ENCODE measurements at places on chromosomes 1 and 21.

DNA sequence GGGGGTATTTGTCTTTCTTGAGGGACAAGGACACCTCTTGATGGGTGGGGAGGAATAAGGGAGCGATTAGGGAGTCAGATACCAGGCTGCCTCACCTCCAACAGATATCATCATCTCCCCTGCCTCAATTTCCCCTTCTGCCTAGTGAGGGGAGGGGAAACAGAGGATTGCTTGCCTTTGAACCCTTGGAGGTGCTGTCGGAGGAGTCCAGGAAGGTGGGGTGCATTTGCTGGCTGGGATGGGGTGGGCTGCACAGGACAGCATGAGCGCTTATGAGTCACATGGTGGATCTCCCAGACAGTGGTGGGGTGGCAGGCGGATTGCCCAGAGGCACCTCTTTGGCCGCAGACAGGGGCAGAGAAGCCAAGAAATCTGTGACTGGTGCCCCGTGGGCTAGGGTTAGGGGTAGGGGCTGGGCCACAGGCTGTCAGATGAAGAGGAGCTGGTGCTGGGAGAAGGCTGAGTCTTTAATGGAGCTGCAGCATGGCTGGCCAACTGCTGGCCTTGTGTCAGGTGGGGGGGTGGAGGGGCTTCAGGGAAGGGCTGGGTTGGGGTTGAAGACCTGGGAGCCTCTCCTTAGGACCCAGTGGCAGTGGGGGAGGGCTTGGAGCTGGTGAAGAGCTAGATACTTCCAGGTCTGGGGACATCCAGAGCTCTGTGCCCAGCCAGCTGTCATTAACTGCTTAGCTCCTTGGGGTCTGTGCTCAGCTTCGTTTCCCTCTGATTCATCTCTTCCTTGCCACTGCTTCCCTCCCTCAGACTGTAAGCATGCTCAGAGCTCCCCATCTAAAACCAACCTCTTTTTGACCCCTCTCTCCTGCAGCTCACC is 7.0 kb upstream of the ADORA1 start:
- DNase-seq, result peak; percentile 53

- DNase-seq, result no peak
Measured at GRCh38 chr1:106793651-106794050, 262.8 kb upstream of the PRMT6 start.

- DNase-seq, result no peak
Measured at GRCh38 chr21:40386294-40386911, 460.6 kb downstream of the DSCAM start.

- DNase-seq, result no peak
Measured at GRCh38 chr1:119808491-119808890, 2.8 kb downstream of the REG4 start.

DNA sequence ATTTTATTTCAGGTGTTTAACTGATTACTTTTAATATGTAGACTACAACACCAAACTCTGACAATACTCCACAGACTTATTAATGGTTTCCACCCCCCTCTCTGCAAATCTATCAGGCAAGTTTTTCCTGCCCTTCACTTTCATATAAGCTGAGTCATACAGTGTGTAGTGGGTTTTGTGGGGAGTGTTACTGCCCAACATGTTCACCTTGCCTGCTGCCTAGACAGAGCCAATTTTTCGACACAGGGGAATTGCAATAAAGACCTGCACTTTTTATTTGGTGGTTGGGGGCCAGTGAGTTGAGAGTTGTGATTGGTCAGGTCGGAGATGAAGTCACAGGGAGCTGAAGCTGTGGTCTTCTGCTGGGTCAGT is 119.7 kb downstream of the PPIAL4G start:
- DNase-seq, result no peak

- DNase-seq, result peak; percentile 85
Measured at GRCh38 chr1:27045973-27046558, 33.4 kb upstream of the TENT5B start.

GRCh38 chr1:47532921-47533792 is 95.3 kb downstream of the FOXD2 start:
- DNase-seq, result no peak

GRCh38 chr1:214678386-214678785 is 75.4 kb downstream of the CENPF start:
- DNase-seq, result no peak

- DNase-seq, result no peak
Measured at GRCh38 chr1:235741294-235741693, 91.7 kb upstream of the GNG4 start.

- DNase-seq, result no peak
Measured at GRCh38 chr21:23801292-23801691, 1806.0 kb downstream of the MRPL39 start.

DNA sequence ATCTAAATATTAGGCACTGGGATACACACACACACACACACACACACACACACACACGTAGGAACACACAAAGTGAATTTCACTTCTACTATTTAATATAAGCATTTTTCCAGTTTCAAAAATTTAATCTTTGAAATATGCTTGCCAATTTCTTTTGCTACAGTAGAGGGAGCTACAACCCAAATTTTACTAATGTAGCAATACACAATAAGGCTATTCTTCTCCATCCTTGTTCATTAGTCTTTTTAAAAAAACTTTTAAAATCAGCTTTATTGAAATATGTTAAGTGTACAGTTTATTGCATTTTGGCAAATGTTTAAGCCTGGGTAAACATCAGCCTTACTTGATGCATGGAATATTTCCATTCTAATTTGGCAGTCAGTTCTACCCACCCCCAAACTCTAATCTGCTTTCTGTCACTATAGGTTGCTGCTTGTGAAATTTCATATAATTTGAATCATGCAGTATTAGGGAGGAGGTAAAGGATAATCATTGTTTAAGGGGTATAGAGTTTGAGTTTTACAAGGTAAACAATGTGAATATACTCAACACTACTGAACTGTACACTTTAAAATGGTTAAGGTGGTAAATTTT is 93.0 kb upstream of the TENT5C start:
- DNase-seq, result no peak

DNA sequence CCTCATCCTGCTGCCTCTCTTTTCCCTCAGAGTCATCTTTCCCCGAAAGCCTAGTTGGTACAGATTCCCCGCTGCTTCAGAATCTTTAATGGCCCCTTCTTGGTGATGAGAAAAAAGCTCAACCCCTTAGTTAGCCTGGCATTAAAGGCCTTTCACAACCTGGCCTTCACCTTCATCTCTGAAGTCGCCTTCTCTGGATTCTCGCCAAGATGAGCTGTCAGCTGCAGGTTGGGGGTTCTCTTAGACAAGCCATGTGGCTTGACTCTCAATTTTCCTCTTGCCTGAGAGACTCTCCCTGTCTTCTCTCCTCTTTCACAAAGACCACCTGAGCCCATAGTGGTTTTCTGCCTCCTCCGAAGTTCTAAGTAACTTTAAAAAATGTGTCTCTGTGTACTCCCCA is 15.5 kb upstream of the DISC1 start:
- DNase-seq, result no peak

GRCh38 chr1:19405761-19406487 is 79.4 kb downstream of the CAPZB start:
- no peak for DNase-seq

DNA sequence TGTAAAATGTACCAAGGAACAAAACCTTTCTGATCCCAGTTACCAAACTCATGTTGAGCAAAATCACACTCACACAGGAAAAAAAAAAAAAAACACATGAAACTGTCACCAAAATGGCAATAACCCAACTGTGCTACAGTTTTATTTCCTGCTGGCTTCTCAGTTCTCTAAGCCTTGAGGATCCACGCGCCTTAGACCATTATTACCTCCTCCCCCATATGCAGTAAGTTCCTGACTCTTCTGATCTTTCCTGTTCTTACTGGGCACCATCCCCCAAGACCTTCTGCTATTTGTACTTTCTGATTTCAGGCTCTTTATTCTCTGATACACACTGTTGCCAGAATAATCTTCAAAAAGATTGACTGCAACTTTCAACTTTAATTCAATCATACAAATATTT is 79.6 kb downstream of the SLC45A1 start:
- DNase-seq, result no peak

GRCh38 chr1:204240233-204240632 is 26.4 kb upstream of the GOLT1A start:
- DNase-seq, result no peak

GRCh38 chr1:6460301-6461050 is 5.5 kb downstream of the TNFRSF25 start:
- DNase-seq, result no peak

- peak; percentile 43 for DNase-seq
Measured at GRCh38 chr21:46157396-46157986, 2.1 kb upstream of the FTCD start.

DNA sequence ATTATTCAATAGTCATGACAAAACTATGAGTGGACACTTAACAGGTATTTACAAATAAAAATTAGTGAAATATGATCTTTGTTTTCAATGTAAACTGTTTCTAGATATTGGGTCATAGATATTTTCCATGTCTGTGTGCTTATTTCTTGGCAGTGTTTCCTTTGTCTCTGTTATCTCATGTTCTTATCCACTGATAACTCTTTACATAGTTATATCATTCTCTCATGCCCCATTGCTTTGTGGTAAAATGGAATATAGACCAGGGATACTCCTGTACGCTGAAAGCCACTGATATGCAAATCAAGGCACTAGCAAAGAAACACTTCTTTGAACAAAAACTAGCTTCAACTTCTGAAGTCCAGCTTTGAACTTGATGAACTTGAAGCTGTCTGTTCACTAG is 113.1 kb downstream of the ITSN1 start:
- DNase-seq, result no peak

- DNase-seq, result no peak
Measured at GRCh38 chr1:197021716-197022115, 44.4 kb downstream of the CFHR5 start.

DNA sequence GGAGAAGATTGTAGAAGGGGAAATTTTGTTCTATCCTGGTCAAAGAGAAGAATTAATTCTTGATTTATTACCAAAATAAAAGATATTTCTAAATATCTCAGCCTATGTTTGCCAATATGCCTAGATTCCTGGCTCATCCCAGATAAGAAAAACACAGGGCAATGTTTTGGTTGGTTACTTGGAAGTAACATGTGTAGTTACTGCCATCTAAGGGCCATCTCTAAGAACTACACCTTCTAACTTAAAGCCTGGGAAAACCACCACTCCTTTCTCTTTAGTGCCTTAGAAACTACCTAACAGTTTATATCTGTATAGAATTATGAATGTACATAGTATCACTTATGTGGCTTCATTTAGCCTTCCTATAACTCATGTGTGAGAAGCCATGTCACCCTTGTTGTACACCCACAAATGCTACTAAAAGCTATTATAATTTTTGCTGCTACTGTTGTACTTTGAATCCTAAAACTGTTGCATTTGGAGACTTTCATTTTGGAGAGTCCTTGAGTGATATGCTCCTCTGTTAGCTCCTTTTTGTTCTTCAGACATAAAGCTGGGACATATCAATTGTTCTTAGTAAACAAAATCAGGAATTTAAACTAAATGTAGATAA is 4.5 kb downstream of the AIM2 start:
- DNase-seq, result no peak

DNA sequence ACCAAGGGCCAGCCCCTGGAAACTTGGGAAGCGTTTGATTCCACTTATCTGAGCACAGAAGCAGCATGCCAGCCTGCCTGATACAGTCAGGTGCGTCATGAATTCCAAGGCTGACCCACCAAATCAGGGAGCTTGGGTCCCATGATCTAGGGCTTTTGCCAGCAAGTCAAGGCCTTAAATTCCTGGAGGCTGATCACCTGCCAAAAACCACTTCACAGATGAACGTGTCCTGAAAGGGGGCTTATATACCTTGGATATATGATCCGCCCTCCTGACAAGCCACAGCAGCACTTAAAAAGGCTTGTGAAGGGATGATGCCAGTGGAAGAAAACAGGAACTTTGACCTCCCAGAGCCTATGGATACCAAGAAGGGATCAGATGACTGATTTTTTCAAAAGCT is 24.0 kb upstream of the CLIC6 start:
- DNase-seq, result no peak

- DNase-seq, result no peak
Measured at GRCh38 chr1:232473324-232473723, 156.6 kb downstream of the SIPA1L2 start.

GRCh38 chr1:17281775-17282181 is 26.2 kb upstream of the PADI4 start:
- DNase-seq, result peak; percentile 79

GRCh38 chr1:12556368-12556930 is 61.6 kb downstream of the DHRS3 start:
- no peak for DNase-seq

DNA sequence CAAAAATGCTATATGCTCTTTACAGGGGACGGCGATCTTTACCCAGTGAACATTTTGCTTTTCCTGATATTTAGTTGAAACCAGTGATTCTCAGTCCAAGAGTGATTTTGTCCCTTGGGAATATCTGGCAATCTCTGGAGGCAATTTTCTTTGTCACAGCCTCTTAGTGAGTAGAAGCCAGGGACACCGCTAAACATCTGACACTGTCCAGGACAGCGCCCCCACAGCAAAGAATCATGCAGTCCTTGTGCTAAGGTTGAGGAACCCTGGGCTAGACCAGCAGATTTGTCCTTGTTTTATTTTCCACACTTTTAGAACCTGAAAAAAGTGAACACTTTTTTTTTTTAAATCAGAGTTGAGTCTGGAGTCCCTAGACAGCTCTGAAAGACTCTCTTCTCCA is 13.1 kb downstream of the EVA1C start:
- no peak for DNase-seq

- peak; percentile 61 for DNase-seq
Measured at GRCh38 chr21:45283611-45284455, 3.9 kb downstream of the POFUT2 start.

DNA sequence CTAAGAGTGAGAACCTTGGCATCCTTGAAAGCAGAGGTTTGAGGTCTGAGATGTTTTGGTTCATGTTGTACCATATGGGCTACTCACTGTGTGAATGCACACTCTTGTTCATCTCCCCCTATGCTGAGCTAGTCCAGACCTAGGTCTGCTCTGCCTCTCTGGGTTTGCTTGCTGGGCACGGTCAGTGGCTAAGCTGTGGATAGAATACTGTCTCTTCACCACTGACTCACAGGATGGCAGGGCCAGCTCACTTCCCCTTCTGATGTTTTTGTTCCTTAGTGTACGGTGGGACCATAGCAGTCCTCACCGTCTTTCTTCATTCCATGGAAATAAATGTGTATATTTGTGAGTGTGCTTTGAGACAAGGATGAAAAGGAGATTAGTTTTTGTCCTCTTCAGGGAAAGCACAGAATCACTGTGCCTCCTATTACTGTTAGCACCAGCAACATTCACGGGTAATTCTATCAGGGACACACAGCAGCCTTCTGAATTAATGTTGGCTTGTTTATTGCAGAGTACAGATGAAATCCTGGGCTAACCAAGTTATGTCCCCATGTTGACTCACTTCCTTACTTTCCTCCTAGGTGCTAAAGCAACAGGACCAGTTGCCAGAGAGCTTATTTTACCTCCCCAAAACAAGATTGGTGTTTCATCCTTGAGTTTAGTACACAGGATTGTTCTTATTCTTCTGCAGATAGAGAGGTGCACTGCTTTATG is 56.9 kb upstream of the IVNS1ABP start:
- DNase-seq, result peak; percentile 77

GRCh38 chr1:63698001-63698838 is 75.6 kb upstream of the ROR1 start:
- DNase-seq, result peak; percentile 80

DNA sequence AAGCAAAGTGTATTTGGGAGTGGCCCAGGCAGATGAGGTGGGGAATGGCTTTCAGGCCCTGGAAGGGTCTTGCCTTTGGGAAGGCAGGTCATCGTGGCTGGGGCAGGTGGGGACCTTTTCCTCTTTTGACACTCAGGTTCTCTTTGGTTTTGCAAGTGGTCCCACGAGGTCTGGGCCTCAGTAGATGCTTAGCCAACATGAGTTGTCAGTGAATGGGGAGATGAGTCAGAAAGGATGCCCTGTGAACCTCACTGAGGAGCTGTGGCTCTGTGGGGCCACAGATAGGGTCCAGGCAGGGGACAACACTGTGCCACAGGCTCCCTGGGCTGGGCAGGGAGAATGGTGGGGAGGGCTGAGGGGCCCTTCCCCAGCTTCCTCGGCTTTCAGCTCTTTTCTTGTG is 19.0 kb downstream of the ARHGEF10L start:
- DNase-seq, result no peak
